CD4-positive, alpha-beta T cell (primary cell): ENCODE measurements at places on chromosomes 11 and 22. TPM values are rescaled to one million over a fixed set of nuclear protein-coding genes. Genes with fewer than 3 reads are reported as not detected.

DNA sequence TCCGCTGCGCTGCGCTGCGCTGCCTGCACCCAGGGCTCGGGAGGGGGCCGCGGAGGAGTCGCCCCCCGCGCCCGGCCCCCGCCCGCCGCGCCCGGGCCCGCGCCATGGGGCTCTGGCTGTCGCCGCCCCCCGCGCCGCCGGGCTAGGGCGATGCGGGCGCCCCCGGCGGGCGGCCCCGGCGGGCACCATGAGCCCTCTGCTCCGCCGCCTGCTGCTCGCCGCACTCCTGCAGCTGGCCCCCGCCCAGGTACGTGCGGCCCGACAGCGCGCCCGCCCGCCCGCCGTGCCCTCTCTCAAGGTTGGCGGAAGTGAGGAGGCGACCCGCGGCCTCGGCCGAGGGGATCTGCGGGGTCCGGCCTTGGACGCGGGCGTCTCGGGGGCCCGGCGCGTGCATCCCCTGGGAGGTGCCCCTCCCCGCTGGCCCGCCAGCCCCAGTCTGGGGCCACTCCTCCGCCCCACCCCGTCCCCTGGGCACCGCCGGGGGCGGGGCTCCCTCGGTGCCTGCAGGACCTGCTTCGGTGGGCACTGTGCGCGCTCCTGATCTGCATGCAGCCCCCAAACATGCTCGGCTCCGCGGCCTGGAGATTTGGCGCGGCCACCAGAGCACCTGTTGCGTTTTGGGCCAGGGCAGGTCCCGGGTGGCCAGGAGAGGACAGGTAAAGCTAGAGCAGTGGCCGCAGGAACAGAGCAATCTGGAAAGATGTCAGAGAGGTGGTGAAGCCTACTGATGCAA lies 429 bp downstream of the VEGFB start:
- peak overlapping the region; percentile 65 for H3K4me3 ChIP-seq
- H3K27ac ChIP-seq: peak overlapping the region; percentile 57
- H3K4me1 ChIP-seq: peaks cover 63% of the 10 kb centered on the region

GRCh38 chr11:12079726-12080556 lies 30.4 kb upstream of the MICAL2 start:
- no peaks in the 10 kb centered on the region for H3K4me1 ChIP-seq
- no peaks in the 10 kb centered on the region for H3K27me3 ChIP-seq
- H3K4me3 ChIP-seq: no peak overlapping the region

DNA sequence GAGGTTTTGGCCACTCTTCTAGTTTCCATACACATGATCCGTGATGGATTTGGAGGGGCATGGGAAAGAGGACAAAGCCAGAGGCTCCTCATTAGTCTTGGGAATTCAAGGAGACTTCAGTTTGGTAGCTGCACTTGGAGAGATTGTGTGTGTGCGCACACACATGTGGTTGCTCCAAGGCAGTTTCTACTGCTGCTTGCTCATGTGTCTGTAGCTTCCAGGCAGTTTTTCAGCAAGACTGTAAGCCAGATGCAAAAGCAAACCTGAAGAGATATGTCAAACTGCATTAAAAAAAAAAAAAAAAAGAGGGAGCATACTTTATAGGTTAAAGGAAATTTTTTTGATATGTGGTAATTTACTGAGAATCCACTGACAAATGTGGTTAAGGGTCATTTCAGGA lies 95.7 kb downstream of the OSBP2 start:
- H3K4me3 ChIP-seq: no peak overlapping the region
- H3K4me1 ChIP-seq: no peaks in the 10 kb centered on the region
- no peaks in the 10 kb centered on the region for H3K36me3 ChIP-seq
- no peak for DNase-seq

DNA sequence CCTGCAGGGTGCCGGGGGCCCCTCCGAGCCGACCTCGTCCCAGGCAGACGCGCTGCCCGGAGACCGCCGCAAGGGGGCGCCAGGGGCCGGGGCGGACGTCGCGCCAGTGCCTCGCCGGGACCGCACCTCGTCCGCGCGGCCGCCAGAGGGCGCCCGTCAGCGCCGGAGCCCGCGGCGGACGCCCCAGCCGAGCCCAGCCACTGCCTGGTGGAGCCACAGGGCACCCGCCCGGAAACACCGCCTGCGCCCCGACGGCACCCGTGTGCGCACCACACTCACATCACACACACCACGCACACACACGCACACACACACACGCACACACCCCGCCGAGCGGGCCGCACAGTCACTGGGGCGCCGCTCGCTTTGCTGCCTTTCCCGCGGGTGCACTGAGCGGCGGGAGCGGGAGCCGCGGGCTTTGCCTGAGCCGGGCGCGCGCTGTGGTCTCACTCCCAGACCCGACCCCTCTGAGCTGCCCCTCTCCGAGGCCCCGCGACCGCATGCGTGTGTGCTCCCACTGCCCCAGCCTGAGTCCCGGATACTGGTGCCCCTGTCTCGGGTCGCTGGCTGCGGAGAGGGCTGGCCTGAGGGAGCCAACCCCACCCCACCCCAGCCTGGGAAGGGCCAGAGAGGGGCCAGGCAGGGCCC lies 449.3 kb downstream of the OPCML start:
- H3K4me1 ChIP-seq: peaks cover 8% of the 10 kb centered on the region
- H3K27me3 ChIP-seq: peaks cover 12% of the 10 kb centered on the region
- H3K27ac ChIP-seq: no peak overlapping the region
- DNase-seq: peak; percentile 12
- H3K36me3 ChIP-seq: no peaks in the 10 kb centered on the region

DNA sequence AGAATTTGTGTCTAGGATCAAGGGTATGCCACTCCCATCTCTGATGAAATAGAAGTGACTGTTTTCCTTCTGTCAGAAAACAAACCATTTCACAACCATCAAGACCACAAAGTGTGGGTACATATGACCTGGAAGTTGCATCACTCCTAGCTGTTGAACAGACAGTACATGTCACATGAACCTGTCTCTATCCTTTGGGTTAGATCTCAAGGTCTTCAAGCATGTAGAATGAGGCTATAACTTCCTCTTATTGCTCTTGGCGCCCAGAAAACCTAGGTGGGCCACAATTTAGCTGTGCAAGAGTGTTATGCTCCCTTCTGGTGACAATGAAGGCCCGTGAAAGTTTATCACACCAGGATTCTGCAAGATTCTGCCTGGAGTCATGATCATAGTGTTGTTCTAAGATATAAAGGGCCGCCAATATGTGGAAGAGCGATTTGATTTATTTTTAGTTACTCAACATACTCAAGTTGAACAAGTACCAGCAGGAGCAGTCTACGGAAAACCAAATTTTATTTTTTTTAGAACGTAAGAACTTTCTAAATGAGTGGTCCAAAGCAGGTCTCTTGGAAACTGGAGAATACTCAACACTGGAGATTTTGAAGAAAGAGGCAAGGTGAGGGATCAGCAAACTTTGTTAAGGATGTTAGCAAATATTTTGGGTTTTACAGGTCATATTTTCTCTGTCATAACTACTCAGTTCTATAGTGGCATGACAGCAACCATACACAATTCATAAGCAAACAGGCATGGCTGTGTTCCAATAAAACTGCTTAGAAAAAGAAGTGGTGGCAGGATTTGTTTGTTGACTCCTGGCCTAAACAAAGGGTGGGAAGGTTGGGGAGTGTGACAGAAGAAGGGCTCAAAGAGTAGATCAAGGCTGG lies 101.8 kb downstream of the USP35 start:
- H3K27ac ChIP-seq: peak overlapping the region; percentile 31
- no peak for DNase-seq
- H3K36me3 ChIP-seq: no peaks in the 10 kb centered on the region
- no peaks in the 10 kb centered on the region for H3K27me3 ChIP-seq
- H3K4me1 ChIP-seq: peaks cover 9% of the 10 kb centered on the region
- no peak overlapping the region for H3K4me3 ChIP-seq

DNA sequence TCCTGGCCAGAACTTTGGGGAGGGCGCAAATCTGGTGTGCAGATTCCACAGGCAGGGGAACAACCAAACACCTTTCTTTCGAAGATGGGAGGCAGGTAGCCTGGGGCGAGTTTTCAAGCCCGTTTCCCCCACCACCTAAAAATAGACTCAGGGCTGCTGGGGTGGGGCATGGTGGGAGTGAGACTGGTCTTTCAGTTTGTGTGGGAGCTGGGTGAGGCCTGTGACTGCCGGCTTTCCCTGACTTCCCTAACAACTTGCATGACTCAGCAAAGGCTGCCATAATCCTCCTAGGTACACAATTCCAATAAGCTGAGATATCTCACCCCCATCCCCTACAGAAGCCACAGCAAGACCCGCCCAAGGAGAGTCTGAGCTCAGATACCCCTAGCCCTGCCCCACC lies 4.3 kb upstream of the OR5B12 start:
- H3K4me1 ChIP-seq: no peaks in the 10 kb centered on the region
- H3K4me3 ChIP-seq: no peak overlapping the region
- H3K36me3 ChIP-seq: no peaks in the 10 kb centered on the region
- no peak for DNase-seq
- no peak overlapping the region for H3K27ac ChIP-seq
- H3K27me3 ChIP-seq: peaks cover 4% of the 10 kb centered on the region

DNA sequence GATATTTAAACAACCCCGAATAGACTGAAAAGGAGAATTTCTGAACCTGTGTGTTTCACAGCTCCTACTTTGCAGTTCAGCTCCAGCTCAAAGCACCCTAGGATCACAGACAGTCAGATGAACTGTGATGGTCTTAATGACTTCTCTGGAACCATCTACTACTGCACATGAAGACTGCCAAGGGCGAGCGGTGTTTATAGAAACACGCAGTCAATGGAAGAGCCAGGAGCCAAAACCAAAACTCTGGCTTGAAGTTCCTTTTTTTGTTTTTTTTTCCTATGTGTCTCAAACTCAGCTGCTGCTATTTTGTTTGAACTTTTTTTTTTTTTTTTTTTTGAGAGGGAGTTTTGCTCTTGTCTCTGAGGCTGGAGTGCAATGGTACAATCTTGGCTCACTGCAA lies 382.6 kb upstream of the SYN3 start:
- no peaks in the 10 kb centered on the region for H3K27me3 ChIP-seq
- no peak for DNase-seq
- no peak overlapping the region for H3K27ac ChIP-seq
- H3K4me3 ChIP-seq: no peak overlapping the region
- H3K4me1 ChIP-seq: no peaks in the 10 kb centered on the region

- no peak overlapping the region for H3K4me3 ChIP-seq
- no peak for DNase-seq
- H3K27ac ChIP-seq: no peak overlapping the region
- no peaks in the 10 kb centered on the region for H3K4me1 ChIP-seq
- peaks cover 6% of the 10 kb centered on the region for H3K27me3 ChIP-seq
These were observed 106.6 kb upstream of the SLC22A12 start for GRCh38 chr11:64484191-64485022.

GRCh38 chr22:28408709-28409108 lies 270.9 kb downstream of the TTC28 start:
- no peaks in the 10 kb centered on the region for H3K36me3 ChIP-seq
- H3K4me1 ChIP-seq: no peaks in the 10 kb centered on the region
- no peak overlapping the region for H3K4me3 ChIP-seq
- DNase-seq: no peak
- no peak overlapping the region for H3K27ac ChIP-seq

GRCh38 chr11:72598906-72599305 lies 75.3 kb downstream of the PDE2A start:
- H3K36me3 ChIP-seq: no peaks in the 10 kb centered on the region
- no peaks in the 10 kb centered on the region for H3K27me3 ChIP-seq
- no peak for DNase-seq

- H3K27ac ChIP-seq: no peak overlapping the region
- H3K4me3 ChIP-seq: no peak overlapping the region
- H3K4me1 ChIP-seq: no peaks in the 10 kb centered on the region
These were observed 52.6 kb downstream of the IGSF9B start for GRCh38 chr11:133903875-133904817.

GRCh38 chr11:101553891-101554292 lies 29.9 kb downstream of the TRPC6 start:
- no peaks in the 10 kb centered on the region for H3K4me1 ChIP-seq
- H3K27ac ChIP-seq: no peak overlapping the region
- H3K36me3 ChIP-seq: no peaks in the 10 kb centered on the region
- no peaks in the 10 kb centered on the region for H3K27me3 ChIP-seq
- DNase-seq: no peak

GRCh38 chr11:70547386-70547785 lies 149.1 kb downstream of the CTTN start:
- no peak overlapping the region for H3K4me3 ChIP-seq
- H3K27ac ChIP-seq: no peak overlapping the region
- H3K36me3 ChIP-seq: no peaks in the 10 kb centered on the region

DNA sequence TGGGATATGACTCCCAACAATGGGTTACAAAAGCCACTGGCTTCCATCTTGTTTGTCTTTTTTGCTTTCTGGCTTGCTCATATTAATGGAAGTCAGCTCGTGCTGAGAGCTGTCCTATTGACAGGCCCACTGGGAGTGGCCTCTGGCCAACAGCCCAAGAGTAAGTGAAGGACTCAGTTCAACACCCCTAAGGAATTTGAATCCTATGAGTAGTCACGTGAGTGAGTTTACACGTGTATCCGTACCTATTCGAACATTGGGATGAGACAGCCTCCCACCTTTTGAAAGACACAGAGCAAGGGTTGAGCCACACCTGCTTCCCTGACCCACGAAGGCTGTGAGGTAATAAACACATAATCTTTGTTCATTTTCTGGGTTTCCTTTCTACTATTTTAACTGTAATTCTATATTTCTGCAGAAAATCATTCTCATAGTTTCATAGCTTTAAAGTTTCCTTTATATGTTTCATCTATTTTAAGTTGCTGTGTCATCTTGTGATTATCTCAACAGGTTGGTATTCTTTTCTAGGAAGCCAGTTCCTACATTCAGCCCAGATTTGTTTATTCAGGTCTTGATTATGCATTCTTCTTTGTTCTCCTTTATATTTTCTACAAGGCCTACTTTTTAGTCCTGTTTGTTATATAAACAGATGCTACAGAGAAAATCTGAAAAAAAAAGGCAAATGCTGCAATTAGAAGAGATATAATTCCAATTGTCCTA lies 802.3 kb downstream of the CNTN5 start:
- no peak overlapping the region for H3K27ac ChIP-seq
- no peaks in the 10 kb centered on the region for H3K4me1 ChIP-seq
- no peak for DNase-seq
- no peak overlapping the region for H3K4me3 ChIP-seq
- H3K27me3 ChIP-seq: no peaks in the 10 kb centered on the region

- no peak overlapping the region for H3K4me3 ChIP-seq
- H3K4me1 ChIP-seq: peaks cover 26% of the 10 kb centered on the region
- H3K27ac ChIP-seq: peak overlapping the region; percentile 23
- no peaks in the 10 kb centered on the region for H3K27me3 ChIP-seq
These were observed 9.7 kb downstream of the MCAM start for GRCh38 chr11:119307219-119307618.

Gene TRPT1
- total RNA-seq: 11.5 TPM

Gene CRYAB
- not detected for total RNA-seq

Gene KLHL35
- total RNA-seq: 0.81 TPM

Gene EFEMP2
- total RNA-seq: 5.9 TPM

Gene ASCL2
- total RNA-seq: not detected

Gene TBCEL
- total RNA-seq: 19.4 TPM
